Testis (tissue), 5 donors: ENCODE measurements at places on chromosomes 16 and 17.
A peak's percentile ranks its signal among the peaks of the same experiment; 100 is the strongest.

- DNase-seq = no peak
Observed at GRCh38 chr16:53715023-53715384, 11.0 kb downstream of the FTO start.

DNA sequence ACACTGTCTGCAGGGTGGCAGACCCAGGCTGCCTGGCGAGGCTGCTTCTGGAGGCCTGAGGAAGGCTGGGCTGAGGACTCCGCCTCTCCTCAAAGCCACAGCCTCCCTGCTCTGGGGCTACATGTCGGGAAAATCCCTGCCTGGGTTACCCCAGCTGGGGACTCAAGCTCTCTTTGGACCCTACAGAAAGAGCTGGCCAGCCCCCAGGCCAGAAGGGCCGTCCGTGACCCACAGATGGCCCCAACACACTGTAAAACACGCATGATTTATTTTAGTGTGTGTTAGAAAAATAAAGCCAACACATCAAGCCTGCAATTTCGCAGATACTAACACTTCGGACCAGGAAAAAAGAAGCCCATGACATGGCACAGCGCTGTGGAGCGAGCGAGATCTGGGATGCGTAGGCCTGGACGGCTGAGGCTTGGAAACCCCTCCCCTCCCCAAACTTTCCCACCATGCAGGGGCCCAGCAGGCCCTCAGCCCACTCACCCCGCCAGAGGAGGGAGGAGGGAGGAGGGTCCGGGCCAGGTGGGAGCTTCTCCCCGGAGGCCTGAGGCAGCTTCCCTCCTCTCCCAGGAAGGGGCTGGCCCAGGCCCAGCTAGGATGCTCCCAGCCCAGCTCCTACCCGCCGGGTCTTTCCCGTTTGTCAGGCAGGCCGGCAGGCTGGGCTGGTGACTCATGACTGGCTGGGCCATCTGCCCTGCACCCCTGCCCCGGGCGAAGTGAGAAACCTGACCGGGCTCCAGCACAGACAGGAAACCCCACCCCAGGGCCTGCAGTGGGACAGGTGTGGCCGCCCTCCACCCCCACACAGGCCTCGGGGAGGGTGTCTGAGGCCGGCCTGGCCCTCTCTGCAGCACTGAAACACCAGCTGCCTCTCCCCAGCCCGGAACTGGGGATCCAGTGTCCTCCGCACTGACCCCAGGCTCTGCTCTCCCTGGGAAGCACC is 34.1 kb upstream of the SLC38A10 start:
- DNase-seq = peak; percentile 54

- DNase-seq = no peak
Observed at GRCh38 chr17:43578699-43579565, 32.8 kb upstream of the ETV4 start.

- DNase-seq = no peak
Observed at GRCh38 chr17:28372945-28373274, 1.4 kb downstream of the SARM1 start.

- no peak for DNase-seq
Observed at GRCh38 chr17:73066148-73066884, 26.2 kb downstream of the SLC39A11 start.

- no peak for DNase-seq
Observed at GRCh38 chr17:3828151-3828851, 17.7 kb downstream of the NCBP3 start.

DNA sequence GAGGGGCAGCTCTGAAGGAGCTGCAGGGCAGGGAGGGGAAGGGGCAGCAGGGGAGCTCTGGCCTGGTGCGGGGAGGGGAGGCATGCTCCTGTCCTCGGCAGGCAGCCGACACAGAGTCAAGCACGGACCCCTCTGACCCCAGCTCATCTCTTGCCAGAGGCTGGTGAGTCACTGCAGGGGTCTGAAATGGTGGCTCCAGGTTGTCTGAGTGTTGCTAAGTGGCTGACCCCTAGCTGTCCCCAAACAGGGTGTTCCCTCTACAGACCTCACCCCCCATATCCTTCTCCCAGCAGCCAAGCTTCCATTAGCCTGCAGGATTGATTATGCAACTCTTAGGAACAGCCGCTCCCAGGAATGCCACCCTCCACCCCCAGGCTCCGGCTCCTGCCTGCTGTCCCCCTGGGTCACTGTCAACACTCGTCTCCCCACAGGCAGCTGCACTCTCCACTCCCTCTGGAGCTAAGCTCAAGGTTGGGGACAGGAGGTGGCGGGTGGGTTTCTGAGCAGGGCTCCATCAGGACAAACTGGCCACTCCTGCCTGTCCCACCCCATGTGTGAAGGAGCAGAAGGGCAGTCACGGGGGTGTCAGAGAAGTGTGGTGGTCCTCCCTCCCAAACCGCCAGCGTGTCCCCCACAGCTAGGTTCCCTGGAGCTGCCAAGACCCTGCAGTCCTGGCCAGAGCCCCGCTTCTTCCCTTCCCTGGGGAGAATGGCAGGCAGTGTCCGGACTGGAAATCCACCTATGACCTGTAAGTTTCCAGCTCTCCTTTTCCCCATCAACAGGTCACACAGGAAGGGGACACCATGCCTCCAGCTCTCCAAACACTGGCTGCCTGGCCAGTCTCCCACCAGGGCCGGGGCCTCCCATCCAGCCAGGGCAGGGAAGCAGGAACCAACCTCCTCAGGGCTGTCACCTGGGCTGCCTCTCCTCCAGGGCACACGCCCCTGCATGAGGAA is 1.0 kb downstream of the MYLK3 start:
- no peak for DNase-seq

DNA sequence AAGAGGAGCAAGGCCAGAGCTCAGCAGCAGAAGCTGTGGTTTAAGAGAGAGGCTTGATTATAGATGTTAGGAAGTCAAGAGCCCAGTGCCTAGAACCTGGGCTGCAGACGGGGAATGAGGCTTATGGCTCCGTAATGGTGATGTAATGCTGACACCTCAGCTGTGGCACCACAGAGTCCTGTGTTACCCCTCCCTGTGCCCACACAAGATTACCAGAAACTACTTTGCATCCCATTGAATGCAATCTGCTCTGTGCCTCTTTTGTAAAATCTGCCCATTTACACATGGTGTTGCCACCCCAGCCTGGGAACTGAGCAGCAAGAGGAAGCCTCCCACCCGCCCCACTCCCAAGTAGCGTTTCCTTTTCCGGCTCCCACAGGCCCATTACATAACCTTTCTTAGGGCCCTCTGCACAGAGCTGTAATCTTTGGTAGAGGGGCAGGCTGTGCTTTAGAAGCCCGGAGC is 57.0 kb downstream of the PITPNC1 start:
- DNase-seq = no peak

GRCh38 chr17:35684055-35684802 is 47.2 kb upstream of the RASL10B start:
- no peak for DNase-seq

GRCh38 chr17:52064791-52065211 is 93.7 kb downstream of the CA10 start:
- no peak for DNase-seq

- DNase-seq = no peak
Observed at GRCh38 chr16:12111223-12111622, 134.7 kb downstream of the SNX29 start.

- DNase-seq = peak; percentile 27
Observed at GRCh38 chr17:40490289-40490853, 11.1 kb downstream of the TNS4 start.
